CD4-positive, alpha-beta T cell treated with Interleukin-6 for 4 hours (primary cell): ENCODE measurements at places on chromosomes 5 and 9.

DNA sequence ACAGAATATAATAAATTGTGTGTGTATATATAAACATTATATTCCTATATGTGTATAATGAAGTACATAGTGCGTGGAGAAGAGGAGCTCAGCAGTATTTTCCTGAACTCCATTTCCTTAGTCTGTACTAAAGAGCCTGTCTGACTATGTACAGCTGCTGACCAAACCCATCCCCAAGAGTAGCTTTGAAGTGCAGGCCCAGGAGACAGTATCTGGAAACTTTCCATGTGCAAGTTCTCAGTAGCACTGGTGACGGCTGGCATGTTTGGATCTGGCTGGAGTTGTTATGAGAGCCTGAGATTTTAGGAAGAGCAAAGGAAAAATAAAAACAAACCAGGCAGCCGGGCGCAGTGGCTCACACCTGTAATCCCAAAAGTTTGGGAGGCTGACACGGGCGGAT is 244.2 kb downstream of the RFK start:
- no peak for DNase-seq

- DNase-seq, result no peak
Observed at GRCh38 chr5:92633875-92634487, 947.0 kb downstream of the NR2F1-AS1 start.

GRCh38 chr9:38443597-38443996 is 19.3 kb upstream of the IGFBPL1 start:
- no peak for DNase-seq

- DNase-seq, result no peak
Observed at GRCh38 chr9:129237803-129238202, 59.7 kb upstream of the IER5L start.

GRCh38 chr9:134011401-134011800 is 13.9 kb upstream of the BRD3OS start:
- DNase-seq, result no peak

DNA sequence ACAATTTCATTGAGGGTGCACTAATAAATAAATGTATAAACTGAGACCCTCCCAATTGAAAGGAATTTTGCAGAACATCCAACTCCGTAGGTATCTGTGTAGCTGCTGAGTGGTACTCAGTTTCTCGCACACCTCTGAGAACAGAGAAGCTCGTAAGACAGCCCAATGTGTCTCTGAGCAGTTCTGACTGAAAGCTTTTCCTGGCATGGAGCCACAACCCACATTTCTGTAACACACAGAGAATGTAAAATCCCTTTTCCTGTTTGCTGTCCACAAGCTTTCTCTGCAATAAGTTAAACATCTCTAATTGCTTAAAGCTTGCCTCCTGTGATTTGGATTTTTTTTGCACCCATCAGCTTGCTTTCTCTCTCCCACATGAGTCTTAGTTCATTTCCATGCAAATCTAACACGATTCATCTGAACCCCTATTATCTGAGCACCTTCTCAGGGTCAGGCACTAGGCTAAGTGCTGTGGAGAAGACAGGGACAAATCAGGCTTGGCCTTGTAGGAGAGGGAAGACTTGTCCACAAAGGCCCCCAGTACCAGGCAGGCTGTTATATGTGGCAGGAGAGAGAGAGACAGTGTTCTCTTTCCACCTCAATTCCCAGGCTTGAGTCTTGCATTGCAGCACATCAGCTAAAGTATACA is 44.2 kb upstream of the COL15A1 start:
- DNase-seq, result no peak

GRCh38 chr5:2196416-2196815 is 313.7 kb upstream of the IRX4 start:
- no peak for DNase-seq

GRCh38 chr5:68330574-68330973 is 115.0 kb downstream of the PIK3R1 start:
- DNase-seq, result no peak
